ENCODE measurements at places on chromosomes 6 and 20. TPM values are rescaled to one million over a fixed set of nuclear protein-coding genes. Genes with fewer than 3 reads are reported as not detected.

The TRAPPC3L gene
- 0.11 TPM for total RNA-seq

The C6orf15 gene
- total RNA-seq: not detected

The PPDPF gene
- total RNA-seq: 14.0 TPM

The UTRN gene
- total RNA-seq: 831 TPM
